ENCODE measurements at places on chromosomes 5 and 9. TPM values are rescaled to one million over a fixed set of nuclear protein-coding genes. Genes with fewer than 3 reads are reported as not detected.

The OTULINL gene
- 10.6 TPM for polyA plus RNA-seq

DNA sequence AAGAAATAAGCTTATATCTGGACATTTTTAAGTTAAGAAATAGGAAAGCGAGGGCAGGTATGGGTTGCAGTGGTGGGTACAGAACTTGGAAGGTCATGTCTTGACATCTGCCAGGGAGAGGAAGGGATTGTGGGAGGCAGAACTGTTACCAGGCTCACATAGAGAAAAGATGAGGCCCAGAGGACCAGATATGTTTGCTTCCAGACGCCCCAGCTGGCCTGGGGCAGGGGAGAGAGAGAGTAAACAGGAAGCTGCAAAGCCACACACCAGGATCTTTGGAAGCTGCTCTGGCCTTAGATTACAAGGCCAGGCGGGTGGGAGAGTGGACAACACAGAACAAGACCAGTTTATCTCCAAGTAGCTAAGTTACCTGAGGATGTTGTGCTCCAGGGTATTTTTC, 71.2 kb downstream of the MARCHF11 start:
- no peak for DNase-seq

GRCh38 chr9:76417394-76417793, 23.2 kb upstream of the RFK start:
- no peak for DNase-seq

- no peak for DNase-seq
Measured at GRCh38 chr5:36108758-36109460, 42.2 kb upstream of the UGT3A2 start.

DNA sequence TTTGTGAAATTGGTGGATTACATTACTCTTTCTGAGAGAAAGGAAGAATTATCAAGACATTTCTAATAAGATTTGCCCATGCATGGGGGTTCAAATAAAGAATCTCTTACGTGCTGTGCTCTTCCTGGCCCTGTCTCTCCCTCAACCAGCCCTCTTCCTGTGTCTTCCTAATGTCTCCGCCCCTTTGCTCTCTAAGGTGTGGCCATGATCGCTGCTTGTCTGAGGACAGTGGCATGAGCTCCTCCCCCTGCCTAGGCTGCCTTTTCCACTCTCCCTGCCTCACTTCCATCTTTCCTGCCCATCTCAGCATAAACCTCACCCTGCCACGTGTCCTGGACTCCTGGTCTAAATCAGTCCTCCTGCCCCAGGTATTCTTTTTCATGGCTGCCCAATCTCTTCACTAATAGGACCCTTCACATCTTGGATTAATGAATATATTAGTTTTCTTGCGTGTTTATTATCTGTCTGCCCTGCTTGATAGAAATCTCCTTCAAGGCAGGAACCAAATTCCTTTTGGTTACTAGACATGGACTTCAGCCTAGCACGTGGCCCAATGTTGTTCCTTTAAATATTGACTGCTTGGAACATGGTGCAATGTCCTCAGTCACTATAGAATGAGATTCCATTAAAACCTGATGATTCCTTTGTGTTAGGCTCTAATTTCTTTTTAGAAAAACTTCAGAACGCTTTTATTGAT, 122.3 kb downstream of the MTRR start:
- no peak for DNase-seq

Data from renal cortex interstitium (tissue), 15 donors.